ENCODE measurements at places on chromosomes 6 and 20.
A peak's percentile ranks its signal among the peaks of the same experiment; 100 is the strongest.

GRCh38 chr6:25749837-25750236 lies 4.7 kb upstream of the SLC17A4 start:
- no peak for DNase-seq

DNA sequence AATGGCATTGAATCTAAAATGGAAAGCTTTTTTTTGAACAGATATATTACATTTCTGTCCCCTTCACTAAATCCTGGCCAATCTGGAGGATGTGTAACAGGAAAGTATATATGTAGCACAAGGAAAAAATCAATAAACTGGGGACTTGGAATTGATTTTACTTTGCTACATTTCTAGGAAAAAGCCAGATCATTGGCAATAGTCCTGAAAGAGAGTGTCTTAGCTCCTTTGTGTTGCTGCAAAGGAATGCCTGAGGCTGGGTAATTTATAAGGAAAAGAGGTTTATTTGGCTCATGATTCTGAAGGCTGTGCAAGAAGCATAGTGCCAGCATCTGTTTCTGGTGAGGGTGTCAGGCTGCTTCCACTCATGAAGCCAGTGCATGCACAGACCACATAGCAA lies 574.9 kb downstream of the HTR1B start:
- DNase-seq: no peak

- no peak for DNase-seq
These were observed 63.2 kb downstream of the WASF1 start for GRCh38 chr6:110116258-110116657.

DNA sequence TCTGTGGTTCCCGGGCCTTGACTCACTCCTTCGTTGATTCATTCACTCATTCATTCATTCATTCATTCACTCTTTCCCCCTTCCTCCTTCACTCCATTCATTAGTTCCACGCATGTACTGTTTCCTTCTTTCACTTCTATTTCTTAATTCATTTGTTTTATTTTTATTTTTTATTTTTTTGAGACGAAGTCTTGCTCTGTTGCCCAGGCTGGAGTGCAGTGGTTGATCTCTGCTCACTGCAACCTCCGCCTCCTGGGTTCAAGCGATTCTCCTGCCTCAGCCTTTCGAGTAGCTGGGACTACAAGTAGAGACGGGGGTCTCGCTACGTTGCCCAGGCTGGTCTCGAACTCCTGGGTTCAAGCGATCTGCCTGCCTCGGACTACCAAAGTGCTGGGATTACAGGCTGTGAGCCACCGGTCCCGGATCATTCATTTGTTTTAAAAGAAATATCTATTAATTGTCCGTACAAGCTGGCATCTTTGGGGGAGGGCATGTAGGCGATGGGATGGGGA lies 427 bp upstream of the NFKBIE start:
- DNase-seq: no peak

GRCh38 chr6:53240761-53241160 lies 92.1 kb upstream of the GCM1 start:
- no peak for DNase-seq

DNA sequence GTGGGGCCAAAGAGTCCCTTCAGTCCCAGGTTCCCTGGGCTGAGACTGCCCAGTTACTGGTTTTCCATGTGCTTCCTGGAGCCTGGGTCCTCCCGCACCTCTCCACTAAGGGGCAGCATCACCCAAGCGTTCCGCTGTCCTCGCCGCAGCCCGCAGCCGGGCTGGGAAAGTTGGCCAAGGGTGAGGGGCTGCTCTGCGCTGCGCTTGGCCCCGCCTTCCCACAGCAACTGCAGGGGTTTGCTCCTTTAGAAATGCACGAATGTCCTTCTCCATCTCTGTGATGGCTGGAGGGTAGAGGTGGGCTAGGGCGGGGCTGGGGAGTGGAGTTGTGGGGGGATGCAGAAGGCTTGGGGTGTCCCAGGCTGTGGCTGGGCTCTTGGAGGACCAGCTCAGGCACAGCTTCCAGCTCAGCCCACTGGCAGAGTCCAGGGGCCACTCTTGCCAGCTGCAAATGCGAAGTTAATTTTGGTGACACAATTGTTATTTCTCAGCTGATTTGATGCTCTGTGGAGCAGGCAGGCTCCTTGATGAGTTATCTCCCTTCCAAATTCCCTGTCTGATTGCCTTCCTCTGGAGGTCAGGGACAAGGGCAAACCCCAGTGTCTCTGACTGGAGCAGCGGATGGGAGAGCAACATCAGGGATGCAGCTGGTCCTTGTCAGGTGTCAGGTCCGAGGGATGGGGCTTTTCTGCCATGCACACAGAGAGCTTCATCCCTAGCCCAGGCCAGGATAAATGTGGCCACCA lies 63.2 kb downstream of the NOL4L start:
- DNase-seq: peak; percentile 89

DNA sequence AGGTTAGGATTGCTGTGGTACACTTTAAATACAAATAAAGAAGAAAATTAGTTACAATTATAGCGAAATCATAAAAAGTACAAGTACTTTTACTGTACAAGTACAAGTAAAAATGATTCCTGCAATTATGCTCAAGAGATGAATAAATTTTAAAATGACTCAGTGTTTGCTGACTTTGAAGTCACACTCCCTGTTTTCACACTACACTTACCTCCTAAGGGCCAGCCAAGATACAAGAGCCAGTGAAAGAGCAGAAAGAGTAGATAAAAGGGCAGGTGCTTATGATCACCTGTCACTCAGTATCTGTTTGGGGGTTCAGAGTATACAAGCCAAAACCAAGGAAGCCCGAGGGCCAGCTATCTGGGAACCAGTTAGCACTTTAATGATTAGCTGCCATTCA lies 41.0 kb upstream of the COL21A1 start:
- no peak for DNase-seq

DNA sequence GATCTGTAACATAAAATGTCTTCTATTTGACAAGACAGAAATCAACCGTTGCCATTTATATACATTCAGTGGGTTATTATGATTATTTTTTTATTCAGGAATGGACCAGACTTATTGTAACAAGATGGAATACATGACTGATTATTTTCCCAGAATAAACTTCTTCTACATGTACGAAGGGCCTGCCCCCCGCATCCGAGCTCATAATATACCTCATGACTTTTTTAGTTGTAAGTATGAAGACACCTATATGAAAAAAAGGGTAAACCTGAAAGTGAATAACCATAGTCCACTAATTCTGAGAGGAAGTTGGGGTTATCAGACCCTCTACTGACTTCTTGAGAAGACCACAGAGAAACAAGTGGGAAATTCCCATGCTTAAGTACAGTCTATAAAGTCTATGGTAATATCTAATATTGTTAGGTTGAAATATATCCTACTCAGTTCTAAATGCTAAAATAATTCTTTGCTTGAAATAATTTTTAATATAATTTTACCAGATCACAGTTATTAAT lies 15.9 kb downstream of the OR2A4 start:
- DNase-seq: no peak

GRCh38 chr6:139547122-139547776 lies 172.8 kb upstream of the CITED2 start:
- no peak for DNase-seq

- DNase-seq: no peak
These were observed 787 bp upstream of the CARMIL1 start for GRCh38 chr6:25278261-25278913.

- no peak for DNase-seq
These were observed 41.1 kb downstream of the PPP1R14C start for GRCh38 chr6:150183966-150184365.

DNA sequence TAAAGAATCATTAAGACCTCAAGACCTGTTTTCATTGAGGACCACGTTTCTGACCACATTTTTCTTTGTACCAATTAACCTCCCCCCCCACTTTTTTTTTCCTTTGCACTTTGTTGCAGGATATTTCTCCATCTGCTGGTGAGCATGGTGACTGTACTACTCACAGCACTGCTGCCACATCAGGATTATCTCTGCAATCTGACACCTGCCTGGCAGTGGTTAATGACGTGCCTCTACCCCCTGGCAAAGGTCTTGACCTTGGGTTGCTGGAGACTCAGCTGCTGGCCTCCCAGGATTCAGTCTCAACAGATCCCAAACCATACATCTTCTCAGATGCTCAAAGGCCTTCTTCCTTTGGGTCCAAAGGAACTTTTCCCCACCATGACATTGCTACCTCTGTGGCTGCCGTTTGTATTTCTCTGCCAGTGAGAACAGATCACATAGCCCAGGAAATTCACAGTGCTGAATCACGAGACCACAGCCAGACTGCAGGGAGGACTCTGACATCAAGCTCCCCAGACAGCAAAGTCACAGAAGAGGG lies 46.6 kb upstream of the EDN3 start:
- peak; percentile 18 for DNase-seq

GRCh38 chr6:93970684-93971083 lies 551.3 kb upstream of the EPHA7 start:
- no peak for DNase-seq

GRCh38 chr6:93516441-93516840 lies 97.1 kb upstream of the EPHA7 start:
- no peak for DNase-seq
